Substantia nigra (tissue), 51 donors: ENCODE measurements at places on chromosomes 1 and 21.
A peak's percentile ranks its signal among the peaks of the same experiment; 100 is the strongest.

DNA sequence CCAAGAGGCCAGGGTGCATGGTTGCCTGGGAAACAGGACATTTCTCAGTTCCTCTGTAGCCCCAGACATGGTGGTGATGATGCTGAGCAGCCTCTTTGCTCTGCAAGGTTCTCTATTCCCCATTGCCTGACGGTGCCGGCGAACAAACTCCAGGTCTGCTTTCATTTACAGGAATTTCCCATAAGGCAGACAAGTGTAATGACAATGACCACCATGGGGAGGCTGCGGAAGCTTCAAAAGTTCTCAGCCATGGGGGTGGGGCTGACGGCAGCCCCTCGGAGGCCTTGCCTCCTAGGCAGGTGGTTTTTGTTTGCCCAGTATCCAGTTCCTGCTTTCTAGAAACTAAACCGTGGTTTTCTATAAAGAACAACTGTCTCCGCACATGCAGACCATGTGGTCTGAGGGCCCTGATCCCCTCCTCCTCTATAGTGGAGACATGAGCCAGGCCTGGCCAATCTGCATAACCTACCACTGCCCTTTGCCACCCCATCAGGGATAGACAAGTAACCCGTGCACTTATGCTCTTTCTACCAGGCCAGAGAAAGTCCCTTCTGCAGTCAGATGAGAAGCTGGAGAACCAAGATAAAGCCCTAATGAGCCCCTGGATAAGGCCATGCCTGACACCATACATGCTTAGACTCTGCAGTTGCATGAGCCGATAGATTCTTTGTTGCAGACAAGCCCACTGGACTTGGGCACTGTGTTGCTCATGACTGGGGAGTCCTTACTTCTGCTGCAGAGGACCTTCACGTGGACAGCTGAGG, 54.1 kb downstream of the LDLRAD2 start:
- DNase-seq, result no peak

DNA sequence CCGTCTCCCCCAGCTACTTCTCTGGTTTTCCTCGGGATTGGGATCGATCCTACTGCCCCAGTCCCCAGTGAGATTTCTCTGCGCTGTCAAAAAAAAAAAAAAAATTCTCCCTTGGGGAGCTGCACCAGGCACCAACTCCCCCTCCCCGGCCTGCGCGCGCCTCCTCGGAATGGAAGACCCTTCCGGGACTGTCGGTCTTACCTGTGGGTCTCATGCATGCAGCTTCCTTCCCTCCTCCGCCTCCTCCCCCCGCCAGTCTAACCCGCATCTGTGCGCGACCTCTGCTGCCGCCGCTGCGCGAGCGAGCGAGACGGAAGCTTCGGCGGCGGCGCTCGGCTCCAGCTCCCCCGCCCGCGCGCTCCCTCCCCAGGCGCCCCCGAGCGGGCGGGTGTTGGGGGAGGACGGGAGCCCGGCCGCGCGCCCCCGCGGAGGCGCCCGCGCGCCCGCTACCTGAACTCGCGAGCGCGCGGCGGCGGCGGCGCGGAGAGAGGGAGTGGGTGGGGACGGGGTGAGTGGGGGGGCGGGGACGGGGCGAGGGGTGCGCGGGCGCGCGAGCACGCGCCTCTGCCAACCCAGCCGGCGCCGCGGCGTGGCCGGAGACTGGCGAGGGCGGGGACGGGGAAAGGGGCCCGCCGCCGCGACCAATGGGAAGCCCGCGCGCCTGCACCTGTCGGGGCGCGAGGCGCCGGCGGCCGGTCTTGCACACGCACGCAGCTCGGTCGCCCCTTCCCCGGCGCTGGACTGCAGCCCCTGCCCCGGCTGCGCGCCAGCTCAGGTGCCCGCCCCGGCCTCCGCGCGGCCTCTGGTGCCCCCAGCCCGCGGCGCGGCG, at the start of gene SUSD4:
TSS of gene SUSD4 (minus strand) at position 321 of the 829 bp plus-strand sequence. CDS start 751 bp downstream, outside the sequence.
- DNase-seq, result peak; percentile 83

- no peak for DNase-seq
Measured at GRCh38 chr1:160637821-160638539, 8.9 kb downstream of the SLAMF1 start.

- no peak for DNase-seq
Measured at GRCh38 chr21:24411429-24411828, 1195.9 kb downstream of the MRPL39 start.

- DNase-seq, result no peak
Measured at GRCh38 chr1:17213148-17213781, 8.3 kb downstream of the PADI1 start.

- no peak for DNase-seq
Measured at GRCh38 chr1:16043521-16043920, at the start of gene CLCNKB. TSS of gene CLCNKB (plus strand) at chr1:16043782. CDS start at chr1:16044493, 711 bp downstream.

DNA sequence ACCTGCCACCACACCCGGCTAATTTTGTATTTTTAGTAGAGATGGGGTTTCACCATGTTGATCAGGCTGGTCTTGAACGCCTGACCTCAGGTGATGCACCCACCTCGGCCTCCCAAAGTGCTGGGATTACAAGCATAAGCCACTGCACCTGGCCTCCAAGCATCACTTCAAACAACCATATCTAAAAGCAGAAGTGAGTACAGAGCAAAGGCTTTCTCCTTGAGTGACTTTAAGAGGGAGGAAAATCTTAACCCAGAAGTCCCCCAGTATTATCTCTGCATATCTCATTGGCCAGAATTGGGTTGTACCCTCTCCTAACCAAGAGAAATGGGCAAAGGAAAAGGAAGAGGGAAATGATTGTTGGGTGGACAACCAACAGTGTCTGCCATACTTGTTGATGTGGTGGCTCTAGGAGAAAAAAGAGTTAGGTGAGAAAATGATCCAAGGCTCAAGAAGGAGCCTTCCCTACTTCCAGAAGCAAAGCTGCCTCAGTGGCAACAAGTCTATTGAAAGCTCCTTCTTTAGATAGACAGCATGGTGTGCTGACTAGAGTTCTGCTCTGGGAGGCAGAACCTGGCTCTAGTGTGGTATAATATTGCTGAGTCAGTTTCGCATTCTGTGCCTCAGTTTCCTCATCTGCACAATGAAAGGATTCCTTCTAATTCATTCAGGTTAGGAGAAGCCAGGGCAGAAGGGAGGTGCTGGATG, 16.8 kb upstream of the FOXE3 start:
- no peak for DNase-seq

GRCh38 chr21:33657124-33657820, 15.0 kb downstream of the ITSN1 start:
- DNase-seq, result no peak

DNA sequence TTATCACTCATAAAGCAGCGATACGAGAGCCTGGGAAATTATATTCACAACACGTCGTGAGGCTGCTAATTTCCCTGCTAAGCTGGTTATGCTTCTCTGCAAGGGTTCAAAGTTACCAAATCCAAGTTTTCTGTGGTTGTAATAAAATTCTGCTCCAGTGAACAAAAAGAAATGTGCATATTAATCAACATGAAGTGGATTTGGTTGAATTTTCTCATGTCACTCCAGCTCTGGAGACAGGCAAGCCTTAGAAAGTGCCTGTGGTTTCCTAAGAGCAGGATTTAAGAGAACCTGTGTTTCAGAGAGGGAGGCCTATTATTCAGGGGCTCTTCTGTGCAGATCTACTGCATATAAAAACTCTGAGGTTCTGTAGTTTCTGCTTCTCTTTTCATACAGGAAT, 87.5 kb downstream of the WLS start:
- DNase-seq, result no peak

- no peak for DNase-seq
Measured at GRCh38 chr1:183590244-183591191, at the start of gene NCF2. TSS of gene NCF2 (minus strand) at chr1:183590459. CDS start at chr1:183590329, 130 bp downstream.

DNA sequence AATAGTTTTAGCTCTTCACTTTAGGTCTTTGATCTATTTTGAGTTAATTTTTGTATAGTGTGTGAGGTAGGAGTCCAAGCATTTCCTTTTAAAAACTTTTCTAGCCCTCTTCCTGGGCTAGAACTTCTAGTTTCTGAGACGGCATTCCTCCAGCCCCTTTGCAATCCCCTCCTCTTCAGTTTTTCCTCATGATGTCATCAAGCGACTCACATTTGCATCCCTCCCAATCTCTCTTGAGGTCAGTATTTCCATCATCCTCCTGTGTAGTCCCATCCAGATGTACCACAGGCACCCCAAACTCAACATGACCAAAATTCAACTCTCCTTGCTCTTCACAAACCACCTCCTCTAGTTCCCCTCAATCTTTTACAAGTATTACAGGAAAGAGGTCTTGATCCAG, 10.7 kb downstream of the HMGN2 start:
- no peak for DNase-seq

- no peak for DNase-seq
Measured at GRCh38 chr1:178241057-178241456, 147.2 kb downstream of the RASAL2 start.

- no peak for DNase-seq
Measured at GRCh38 chr1:67371681-67372080, 58.5 kb downstream of the SERBP1 start.

DNA sequence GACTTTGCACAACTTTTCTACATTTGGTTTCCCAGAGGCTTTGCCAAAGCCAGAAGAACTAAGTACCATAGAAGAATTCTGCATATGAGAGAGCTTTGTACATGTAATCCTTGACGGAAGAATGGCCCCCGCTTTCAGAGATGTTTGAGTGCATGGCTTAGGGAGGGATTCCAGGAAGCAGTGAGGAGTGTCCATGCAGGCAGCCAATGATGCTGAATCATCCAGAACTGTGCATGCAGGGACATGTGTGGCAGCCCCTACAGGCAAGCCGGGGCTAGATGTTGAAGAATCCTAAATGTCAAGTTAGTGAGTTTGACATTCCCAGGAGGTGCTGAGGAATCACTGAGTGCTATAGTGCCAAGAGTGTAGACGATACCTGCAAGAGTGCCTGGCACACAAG, 9.9 kb upstream of the HAO2 start:
- DNase-seq, result no peak

DNA sequence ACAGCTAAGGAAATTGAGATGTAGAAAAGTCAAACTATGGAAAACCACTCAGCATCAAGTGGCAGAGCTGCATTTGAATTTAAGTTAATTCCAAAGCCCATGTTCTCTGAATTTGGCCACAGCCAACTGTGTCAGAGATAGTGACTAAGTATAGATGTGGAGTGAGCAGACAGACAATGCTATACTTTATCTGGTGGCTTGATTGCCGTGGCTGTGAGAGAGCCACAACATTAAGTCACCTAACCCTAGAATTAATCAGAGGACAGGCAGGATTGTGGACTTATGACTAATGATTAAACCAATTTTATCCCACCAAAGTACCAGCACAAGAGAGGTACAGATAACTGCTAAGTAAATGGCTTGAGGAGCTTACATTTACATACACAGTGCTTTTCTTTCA, 209.8 kb downstream of the TPR start:
- DNase-seq, result no peak

DNA sequence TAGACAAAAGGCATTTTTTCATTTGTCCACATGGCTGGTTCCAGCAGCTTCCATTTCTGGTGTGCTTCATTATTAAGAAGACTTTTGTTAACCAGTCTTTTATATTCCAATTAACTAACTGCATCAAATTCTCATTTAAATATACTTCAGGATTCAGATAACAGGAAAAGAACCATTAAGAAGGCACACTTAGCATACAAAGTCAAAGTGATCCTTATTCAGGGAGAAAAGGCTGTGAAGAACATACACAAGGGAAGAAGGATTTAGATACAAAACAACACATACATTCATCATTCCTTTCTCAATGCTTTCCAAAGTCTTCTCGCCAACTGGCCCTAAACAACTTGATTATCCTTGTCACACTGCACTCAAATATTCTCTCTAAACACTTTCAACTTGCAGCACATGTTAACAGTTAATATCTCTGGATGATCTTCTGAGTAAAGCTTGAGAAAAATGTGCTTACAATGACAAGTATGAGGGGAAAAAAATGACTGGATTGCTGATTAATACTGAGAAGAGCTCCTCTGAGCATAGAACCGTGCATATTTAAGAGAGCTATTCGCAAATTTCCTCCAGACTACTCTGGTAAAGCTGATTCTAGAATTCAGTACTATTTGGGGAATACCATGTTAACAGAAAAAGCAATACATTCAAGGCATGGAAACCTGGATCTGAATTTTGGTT, 225.2 kb upstream of the TNR start:
- DNase-seq, result no peak

- no peak for DNase-seq
Measured at GRCh38 chr1:30444401-30444800, 279.0 kb downstream of the MATN1 start.

GRCh38 chr1:153617663-153618062, 1.5 kb upstream of the S100A14 start:
- peak; percentile 58 for DNase-seq

- DNase-seq, result no peak
Measured at GRCh38 chr1:205258261-205258691, 30.5 kb downstream of the TMCC2 start.

DNA sequence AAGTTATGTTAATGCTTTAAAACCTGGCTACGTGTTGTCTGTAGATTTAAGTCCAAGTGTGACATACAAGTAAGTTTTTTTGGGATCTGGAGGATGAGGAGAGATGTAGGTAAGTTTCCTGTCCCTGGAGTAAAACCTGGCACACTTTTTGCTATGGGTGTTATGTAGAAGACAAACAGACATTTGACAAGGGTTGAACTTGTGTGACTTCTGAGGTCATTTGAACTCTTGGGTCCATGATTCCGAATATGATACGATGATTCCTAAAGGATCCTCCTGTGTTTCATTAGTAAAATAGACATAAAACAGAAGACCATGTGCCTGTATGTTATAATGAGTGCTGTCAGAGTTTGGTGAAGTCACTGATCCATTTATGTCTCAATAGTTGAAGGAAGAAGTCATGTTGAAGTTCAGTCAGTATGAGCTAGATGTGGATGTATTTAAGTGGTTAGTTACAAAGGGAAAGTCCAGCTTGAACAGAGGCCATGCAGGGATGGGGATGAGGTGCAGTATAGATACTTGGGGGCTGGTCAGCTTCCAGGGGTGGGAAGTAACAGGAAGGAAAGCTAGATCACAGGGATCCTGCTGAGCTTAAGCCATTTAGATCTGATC, 44.3 kb downstream of the ARID1A start:
- DNase-seq, result no peak

GRCh38 chr1:115782571-115783281, 14.2 kb upstream of the CASQ2 start:
- DNase-seq, result no peak

GRCh38 chr1:3082051-3082450, 13.0 kb downstream of the PRDM16 start:
- DNase-seq, result no peak

DNA sequence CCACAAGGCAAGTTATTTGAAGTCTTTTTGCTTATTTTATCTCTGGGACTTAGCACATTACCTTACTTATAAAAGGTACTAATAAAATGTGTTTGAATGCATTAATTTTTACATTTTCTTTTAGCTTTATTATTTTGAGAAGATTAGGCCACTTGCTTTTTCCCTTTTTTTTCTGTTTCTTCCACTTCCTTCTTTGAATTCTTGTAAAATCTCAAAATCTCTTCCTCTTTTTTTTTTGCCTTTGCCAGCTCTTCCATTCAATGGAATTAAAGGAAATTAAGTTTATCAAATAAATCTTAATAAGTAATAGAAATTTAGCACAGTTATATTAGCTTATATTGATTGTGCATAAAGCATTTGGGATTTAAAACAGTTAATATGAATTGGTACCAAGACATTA, 260.9 kb downstream of the SRGAP2C start:
- DNase-seq, result no peak

GRCh38 chr1:15709226-15709625, 25.1 kb downstream of the PLEKHM2 start:
- DNase-seq, result no peak
